ENCODE measurements at places on chromosomes 4 and X.

DNA sequence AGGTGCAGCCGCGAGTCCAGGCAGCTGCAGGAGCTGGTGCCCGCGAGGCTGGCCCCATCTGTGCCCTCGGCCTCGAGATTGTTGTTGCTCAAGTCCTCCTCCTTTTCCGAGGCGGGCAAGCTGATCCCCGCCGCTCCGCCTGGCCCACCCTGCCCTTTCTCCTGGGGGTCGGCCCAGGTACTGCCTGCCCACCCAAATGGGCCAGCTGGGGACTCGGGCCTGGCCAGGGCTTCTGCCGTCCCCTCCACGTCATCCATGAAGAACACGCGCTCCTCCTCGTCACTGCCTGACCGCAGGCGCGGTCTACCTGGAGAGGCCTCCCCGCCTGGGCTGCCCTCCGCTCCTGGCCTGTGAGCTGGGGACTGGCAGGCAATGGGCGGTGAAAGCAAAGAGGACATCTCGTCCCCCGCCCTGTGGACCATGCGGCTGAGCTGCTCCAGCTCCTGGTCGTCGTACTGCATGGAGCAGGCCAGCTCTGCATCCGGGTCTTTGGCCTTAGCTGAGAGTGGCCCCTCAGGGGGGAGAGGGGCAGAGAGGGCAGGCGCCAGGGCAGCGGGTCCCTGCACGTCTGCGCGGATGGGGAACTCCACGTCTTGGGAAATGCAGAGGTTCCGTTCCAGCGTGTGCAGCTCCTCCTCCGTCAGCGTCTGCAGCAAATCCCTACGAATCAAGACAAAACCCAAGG lies 43.1 kb upstream of the MXD4 start:
- DNase-seq, result no peak

DNA sequence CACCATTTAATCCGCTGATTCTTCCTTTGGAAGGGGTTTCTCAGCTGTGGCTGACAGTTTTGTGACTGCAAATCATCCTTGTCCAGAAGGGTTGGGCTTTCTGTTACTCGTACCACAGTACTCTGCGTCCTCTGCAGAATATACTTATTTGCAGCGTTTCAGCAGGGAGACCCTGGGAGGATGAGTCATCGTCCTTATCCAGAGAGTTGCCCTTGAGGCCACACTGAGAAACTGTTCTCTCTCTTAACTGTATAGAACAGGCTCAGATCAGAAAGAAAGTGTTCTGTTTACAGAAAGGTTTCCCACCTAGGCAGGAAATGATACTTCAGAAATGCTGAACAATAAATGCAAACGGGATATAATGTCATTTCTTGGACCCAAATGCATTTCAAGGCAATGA lies 47.8 kb upstream of the DDX53 start:
- no peak for DNase-seq

DNA sequence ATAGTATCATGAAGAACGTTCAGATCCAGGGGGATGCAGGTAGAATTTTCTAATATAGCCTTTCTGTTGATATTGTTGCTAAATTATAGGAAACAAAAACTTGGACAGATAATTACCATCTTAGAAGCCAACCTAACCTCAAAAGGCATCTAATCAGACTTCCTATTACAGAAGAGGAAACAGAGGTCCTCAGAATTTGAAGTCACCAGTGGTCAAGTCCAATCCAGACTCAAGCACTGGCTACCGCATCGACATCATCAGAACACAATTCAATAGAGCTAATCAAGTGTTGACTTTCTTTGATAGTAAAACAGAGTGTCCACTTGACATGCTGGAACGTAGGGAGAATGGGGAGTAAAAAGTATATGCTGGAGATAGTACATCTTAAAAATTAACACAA lies 10.3 kb upstream of the ATP10D start:
- no peak for DNase-seq

GRCh38 chrX:109384699-109385098 lies 97.2 kb downstream of the GUCY2F start:
- DNase-seq, result no peak

- no peak for DNase-seq
Measured at GRCh38 chr4:85952528-85952927, 407.3 kb downstream of the MAPK10 start.

DNA sequence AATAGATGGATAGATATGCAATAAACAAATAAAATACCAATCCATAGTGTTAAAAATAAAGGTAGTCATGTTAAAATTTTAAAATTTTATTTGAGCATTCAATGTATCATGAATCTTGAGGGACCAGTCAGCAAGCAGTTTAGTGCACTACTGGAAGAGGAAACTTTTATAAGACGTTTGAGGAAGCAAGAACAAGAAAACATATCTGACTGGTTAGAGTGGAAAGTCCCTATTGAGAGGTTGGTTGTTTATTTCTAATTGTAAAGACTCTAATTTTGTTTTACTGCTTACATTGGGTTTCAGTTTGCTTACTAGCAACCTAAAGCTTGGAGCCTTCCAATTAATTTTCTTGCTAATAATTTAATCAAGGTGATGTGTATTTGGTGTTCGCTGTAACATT lies 786.2 kb downstream of the RAB28 start:
- no peak for DNase-seq

- DNase-seq, result no peak
Measured at GRCh38 chr4:81452452-81453006, 19.2 kb downstream of the RASGEF1B start.

GRCh38 chr4:100493756-100494155 lies 24.1 kb downstream of the EMCN start:
- no peak for DNase-seq

DNA sequence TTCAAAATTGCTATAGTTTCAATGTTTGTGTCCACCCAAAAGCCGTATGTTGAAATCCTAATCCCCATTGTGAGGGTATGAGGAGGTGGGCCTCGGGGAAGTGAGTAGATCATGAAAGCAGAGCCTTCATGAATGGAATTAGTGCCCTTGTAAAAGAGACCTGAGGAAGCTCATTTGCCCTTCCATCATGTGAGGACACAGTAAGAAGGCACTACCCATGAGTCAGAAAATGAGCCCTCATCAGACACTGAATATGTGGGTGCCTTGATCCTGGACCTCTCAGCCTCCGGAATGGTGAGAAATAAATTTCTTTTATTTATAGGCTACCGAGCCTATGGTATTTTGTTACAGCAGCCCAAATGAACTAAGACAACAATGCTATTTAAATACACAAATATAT lies 57.7 kb upstream of the EFHC2 start:
- no peak for DNase-seq

- DNase-seq, result no peak
Measured at GRCh38 chr4:70979445-70980008, 13.9 kb upstream of the DCK start.

DNA sequence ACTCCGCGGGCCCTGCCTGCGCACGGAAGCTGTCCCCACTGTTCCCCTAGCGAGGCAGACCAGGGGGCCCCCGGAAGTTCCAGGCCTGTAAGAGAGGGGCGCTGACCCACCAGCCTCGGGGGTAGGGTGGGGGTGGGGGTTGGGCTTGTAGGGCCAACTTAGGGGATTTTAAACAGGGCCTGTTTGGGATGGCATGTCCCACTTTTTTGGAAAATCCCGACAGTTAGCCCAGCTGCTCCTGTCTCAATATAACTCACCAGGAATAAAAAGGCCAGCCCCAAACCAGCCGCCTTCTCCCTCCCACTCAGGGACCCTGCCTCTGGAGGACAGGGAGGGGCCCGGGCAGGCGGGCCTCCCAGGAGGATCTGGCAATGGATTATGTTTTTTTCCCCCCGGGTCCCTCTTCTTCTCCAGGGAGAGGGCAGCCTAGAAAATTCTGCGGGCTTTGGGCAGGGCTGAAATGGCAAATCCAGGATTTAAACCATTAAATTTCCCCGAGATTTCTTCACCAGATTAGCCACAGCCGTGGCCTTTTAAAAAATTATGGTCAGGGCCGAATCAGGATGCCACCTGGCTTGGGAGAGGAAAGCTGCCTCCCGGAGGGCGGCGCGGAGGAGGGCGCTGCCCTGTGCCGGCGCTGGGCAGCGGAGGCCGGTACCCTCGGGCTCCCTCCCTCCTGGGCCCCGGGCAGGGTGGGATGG lies 957 bp downstream of the PPP2R2C start:
- DNase-seq, result no peak

DNA sequence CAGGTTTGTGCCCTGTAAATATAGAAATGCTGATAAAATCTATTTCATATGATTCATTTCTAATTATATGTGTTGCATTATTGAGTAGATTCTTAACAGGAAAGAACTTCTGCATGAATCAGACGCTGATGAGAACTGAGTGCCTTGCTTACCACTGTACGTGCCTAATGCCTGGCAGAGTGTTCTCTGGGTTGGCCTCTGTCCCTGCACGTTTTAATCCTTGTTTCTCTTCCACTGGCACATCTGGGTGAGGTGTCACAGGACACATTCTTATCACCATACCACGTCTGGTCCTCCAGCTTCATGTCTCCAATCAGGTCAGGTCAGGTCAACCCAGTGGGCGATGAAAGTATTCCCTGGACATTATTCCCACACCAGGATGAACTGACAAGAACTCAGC lies 53.6 kb downstream of the KLF3 start:
- DNase-seq, result no peak

- no peak for DNase-seq
Measured at GRCh38 chrX:12080265-12080664, 58.0 kb upstream of the FRMPD4 start.

DNA sequence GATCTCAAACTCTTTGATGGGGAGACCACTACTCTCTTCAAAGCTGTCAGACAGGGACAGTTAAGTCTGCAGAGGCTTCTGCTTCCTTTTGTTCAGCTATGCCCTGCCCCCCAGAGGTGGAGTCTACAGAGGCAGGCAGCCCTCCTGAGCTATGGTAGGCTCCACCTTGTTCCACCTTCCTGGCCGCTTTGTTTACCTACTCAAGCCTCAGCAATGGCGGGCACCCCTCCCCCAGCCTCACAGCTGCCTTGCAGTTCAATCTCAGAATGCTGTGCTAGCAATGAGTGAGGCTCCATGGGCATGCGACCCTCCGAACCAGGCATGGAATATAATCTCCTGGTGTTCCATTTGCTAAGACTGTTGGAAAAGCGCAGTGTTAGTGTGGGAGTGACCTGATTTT lies 42.1 kb upstream of the UGT2B10 start:
- no peak for DNase-seq

GRCh38 chr4:91837608-91838029 lies 466.1 kb upstream of the GRID2 start:
- DNase-seq, result no peak

DNA sequence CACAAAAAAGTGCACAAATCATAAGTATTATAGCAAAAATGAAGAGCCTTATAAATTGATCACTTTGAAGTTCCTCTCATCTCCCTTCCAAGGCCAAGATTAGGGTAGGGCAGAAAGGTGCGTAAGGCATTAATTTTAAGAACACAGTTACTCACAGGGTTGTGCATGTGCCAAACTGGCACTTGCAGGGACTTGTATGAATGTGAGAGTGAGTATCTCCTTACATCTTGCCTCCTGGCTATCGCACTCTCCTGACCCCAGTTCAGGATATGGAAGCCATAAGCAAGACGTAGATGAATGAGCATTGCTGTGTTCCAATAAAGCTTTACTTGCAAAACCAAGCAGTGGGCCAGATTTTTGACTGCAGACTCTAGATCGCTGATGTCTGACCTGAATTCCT lies 510.1 kb upstream of the AADAT start:
- no peak for DNase-seq

GRCh38 chr4:21366312-21366711 lies 582.3 kb downstream of the KCNIP4 start:
- no peak for DNase-seq

DNA sequence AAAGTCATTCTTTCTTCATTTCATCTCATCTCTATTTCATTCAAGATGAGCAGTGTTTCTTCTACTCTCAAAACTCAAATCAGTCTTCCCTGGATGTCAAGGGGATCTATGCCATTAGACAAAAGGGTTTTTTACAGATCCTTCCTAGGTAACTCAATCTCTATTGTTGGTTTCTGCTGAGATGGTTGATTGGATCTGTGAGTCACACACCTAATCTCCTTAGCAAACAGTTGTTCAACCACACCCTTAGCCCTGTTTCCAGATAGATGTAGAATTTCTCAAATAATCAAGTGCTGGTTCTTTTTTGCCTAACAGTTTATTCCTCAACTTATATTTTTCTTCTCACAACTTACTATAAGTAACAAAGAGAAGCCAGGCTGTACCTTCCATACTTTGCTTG lies 200.5 kb downstream of the KDR start:
- DNase-seq, result no peak

DNA sequence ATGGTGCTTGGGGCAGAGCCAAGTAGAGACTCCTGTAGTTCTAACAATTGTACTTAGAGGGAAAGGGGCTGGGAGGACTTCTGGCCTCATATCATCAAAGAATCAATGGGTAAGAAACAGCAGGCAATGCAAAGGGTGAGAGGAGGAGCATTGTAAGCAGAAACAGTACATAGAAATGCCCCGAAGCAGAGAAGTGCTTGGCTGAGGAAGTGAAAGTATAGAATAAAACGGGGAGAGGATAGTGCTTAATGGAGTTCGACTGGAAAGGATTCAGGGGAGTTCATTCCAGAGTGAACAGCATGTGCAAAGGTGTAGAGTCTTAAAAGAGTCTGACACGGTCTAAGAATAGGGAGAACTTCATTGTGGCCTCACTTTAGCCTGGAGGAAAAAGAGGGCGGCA lies 103.0 kb downstream of the SYNPO2 start:
- DNase-seq, result no peak

- no peak for DNase-seq
Measured at GRCh38 chr4:92021203-92021602, 282.6 kb upstream of the GRID2 start.

DNA sequence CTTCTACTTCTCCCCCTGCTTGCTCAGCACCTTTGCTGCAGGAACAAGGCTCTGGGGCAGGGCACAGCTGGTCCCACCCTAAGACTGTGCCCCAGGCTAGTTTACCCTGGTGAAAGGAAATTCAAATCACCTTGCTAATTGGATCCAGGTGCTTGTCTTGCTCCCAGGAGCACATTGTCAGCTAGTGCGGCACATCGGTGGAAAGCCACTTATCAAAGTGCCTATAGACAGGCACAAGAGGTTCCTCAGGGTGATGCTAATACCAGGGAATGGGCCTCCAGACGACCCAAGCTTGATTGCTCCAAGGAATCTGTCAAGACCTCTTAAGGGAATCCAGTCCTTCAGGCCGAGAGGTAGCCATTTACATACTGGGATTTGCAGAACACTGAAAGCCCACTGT lies 64.5 kb upstream of the PRPS1 start:
- DNase-seq, result no peak

- peak; percentile 44 for DNase-seq
Measured at GRCh38 chr4:112099701-112100297, 45.5 kb upstream of the FAM241A start.

- no peak for DNase-seq
Measured at GRCh38 chrX:129529685-129530281, 6.5 kb upstream of the SMARCA1 start.
